ENCODE measurements at places on chromosomes 7 and 10.

DNA sequence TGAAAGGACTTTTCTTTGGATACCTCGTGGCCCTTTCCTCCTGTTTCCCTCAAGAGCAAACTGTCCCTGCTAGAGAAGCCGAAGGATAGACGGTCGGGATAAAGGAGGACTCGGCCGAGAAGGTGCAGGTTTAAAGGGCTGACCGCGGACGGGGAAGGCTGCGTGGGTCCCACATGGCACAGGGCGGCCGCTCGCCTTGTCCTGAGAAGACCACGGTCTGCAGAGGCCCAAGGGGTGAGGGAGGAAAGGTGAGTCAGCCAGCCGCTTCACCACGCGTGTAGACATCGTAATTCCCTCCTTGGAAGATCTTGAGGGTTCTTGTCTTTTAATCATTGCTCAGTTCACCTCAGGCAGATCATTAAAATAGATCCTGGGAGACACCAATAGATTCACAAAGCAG is 253.8 kb downstream of the DPP6 start:
- no peak for DNase-seq

- peak; percentile 46 for DNase-seq
Observed at GRCh38 chr7:127383123-127383835, 9.2 kb downstream of the ZNF800 start.

DNA sequence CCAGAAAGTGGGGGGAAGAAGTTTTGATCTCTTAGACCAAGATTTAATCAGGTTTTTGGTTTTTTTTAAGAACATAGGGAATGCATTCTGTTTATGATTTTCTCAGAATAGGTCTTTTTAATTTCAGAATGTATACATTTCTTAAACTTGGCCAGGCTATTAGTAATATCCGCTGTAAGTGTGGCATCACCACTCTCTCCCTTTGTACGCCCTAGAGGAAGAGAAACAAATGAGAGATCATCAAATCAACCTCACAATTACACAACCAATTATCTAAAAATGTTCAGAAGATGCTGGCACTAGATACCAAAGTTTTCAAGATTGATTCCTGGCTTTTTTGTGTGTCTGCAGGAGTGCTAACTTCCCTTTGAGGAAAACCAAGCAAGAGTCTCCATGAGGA is 70.0 kb downstream of the KLF6 start:
- DNase-seq, result no peak

GRCh38 chr10:68251151-68251550 is 19.2 kb upstream of the ATOH7 start:
- DNase-seq, result no peak

GRCh38 chr7:26360650-26361049 is 69.0 kb downstream of the SNX10 start:
- no peak for DNase-seq

GRCh38 chr7:135490783-135491182 is 19.1 kb downstream of the CNOT4 start:
- DNase-seq, result peak; percentile 19

DNA sequence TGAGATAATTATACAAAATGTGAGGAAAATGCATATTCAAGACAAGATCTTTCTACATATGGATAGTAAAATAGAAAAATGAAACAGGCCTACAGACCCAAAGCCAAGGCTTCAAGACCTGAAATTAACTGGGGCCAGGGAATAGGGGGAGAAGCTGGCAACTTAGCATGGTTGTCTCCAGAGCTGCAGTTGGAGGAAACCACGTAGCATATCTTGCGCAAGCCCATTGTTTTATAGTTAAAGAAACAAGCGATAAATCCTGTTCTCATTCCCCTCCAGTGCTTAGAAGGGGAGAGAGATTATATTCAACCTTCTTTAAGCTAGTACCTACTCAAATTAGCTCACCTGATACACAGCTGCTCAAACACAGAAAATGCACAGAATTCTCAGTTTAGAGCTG is 197.1 kb downstream of the SORCS1 start:
- DNase-seq, result no peak

DNA sequence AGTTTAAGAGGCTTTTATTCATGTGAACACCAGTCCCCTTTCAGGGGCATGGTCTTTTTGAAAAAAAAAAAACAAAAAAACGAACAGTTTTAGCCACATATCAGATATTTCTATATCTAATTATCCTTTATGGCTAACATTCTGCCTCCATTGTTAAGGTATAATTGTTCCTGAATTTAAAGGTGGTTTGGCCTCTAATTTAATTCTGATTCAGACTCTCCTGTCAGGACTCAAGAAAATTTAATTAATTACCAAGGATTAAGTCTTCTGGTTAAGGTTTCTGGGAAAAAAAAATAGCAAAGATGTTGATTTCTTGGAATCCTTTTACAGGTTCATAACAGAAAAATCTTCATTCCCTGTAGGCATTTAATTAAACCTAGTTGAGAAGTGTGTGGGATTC is 27.4 kb downstream of the COL1A2 start:
- no peak for DNase-seq

DNA sequence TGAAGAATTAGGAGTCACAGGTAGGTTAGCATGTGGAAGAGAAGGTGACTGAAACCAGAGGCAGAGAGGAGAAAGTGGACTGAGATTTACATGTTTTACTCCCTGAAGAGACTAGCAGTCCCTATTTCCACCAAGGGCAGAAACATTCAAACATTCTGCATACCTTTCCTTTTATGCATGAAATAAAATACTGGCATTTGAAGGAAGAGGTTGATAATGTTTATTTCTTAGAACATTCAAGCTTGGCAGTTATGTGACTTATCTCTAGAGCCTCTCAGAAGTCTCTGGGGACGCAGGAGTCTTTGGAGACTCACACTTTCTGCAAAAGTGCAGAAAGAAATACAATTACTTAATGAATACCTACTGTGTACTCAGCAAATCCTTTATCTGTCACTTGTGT is 507.1 kb upstream of the C7orf33 start:
- DNase-seq, result no peak

DNA sequence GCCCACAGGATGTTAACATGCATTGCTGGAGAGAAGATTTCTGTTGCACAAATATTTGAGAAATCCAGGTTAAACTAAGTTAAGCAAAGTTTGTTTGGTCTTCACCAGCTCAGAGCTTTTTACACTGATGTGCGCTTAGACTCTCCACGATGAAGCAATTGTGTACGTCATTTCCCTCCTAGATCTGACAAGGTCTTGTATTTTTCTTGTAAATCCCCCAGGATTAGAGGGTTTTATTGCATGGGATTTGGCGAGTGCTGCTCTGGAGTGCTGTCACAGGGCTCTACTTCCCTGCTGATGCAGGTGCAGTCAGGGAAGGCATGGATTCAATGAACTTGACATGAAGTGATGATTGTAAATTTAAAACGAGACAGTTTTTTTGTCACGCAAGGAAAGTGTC is 173.3 kb downstream of the PDE1C start:
- no peak for DNase-seq

GRCh38 chr7:158106272-158106671 is 481.4 kb downstream of the PTPRN2 start:
- DNase-seq, result no peak

GRCh38 chr7:68955656-68956055 is 642.6 kb upstream of the AUTS2 start:
- DNase-seq, result no peak

DNA sequence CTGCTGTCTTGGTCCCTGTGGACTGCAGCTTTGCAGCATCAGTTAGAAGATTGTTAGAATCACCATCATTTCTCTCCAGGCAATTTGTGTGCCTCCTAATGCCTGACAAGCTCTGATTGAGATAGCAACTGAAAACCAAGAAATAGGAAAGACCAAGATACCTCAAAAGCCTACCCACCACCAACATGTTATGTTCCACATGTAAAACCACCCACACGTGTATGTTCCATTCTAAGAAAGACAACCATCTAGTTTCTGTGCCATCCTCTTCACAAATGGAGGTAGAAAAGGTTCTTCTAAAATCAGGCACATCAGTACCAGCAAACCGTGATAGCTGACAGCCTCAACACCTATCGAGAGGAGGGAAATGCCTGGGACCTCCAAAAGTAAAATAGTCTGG is 46.9 kb downstream of the TASOR2 start:
- DNase-seq, result no peak

GRCh38 chr7:11486271-11486670 is 345.7 kb downstream of the THSD7A start:
- no peak for DNase-seq

- DNase-seq, result no peak
Observed at GRCh38 chr10:18303851-18304801, 163.9 kb downstream of the CACNB2 start.

DNA sequence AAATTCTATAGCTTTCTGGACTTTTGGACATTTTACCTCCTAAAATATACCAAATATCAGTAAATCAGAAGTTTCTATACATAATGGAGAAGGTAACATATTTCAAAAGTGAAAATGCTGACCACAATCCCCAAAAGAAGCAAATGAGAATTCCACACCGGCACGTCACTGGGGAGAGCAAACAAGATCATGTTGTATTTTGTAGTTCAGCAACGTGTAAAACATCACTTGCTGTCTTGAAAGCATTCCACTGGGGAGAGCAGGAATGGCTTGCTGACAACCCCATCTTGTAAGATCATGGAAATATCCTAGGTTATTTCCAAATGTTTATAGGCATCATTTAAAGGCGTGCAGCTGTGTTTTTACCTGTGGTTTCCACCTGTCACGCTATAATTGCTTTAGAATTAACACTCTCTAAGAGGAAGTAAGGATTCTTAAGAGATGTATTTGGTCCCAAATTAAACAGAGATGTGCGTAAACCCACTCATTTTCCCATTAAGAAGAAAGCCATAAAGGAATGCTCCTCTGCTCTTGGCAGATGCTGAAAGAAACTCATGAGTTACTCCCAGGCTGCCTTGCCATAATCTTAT is 397.1 kb upstream of the POT1 start:
- no peak for DNase-seq

DNA sequence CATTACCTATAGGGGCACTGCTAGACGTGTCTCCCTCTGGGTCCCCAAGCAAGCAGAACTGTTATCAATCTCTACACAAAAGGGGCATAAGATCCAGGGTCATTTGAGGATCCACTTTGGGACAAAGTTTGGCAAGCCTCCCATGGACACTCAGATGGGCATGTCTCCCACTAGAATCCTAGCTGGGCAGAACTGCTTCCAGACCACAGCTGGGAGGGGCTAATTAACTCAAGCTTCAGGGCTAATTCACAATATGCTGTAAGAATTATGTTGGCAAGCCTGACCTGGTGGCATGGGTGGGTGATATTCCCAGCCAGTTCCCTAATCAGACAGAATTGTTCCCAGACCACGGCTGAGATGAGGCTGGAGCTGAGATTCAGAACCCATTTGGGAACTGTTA is 738.4 kb upstream of the FZD8 start:
- no peak for DNase-seq

GRCh38 chr10:85032981-85033380 is 704.6 kb downstream of the CCSER2 start:
- no peak for DNase-seq

- DNase-seq, result no peak
Observed at GRCh38 chr10:73522263-73522662, 26.4 kb upstream of the PPP3CB start.

DNA sequence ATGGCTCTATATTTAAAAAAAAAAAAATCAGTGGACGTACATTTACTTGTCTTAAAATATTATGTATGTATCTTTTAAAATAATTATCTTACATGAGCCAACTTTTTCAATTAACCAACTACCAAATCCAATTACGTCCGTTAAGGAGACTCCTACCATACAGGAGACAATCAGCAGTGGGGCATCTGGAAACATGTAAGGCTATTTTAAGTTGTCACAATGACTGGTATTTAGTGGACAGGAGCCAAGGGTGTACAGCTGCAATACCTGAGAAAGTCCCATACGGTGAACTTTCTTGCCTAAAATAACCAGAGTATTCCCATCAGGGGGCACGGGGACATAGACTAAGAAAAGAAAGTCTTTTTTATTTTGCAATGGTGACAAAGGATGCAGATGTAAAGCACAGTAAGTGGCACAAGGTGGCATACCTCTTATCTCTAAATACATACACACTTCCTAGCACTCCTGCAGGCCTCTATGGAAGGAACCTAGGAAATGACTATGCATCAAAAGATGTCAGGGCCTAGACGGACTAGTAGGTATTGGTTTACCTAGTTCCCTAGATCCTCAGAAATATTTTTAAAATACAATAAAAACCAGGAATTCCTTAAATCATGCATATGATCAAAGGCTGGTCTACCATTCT is 16.0 kb upstream of the TLL2 start:
- no peak for DNase-seq

DNA sequence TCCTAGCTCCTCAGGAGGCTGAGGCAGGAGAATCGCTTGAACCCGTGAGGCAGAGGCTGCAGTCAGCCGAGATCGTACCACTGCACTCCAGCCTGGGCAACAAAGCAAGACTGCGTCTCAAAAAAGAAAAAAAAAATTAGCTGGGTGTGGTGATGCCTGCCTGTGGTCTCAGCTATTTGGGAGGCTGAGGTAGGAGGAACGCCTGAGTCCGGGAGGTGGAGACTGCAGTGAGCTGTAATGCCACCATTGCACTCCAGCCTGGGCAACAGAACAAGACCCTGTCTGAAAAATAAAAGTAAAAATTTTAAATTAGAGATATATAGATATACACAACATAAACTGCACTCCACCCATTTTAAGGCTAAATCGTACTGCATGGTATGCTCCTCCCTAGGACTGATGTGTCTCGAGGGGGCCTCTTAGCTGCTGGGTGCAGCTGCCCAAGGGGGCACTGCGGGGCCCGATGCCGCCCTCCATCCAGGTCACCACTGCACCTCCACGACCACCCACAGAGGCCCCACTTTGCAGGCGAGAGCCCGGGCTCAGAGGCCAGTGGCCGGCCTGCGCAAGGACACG is 40.9 kb upstream of the FOXK1 start:
- no peak for DNase-seq

- no peak for DNase-seq
Observed at GRCh38 chr7:69953136-69954067, 355.1 kb downstream of the AUTS2 start.

DNA sequence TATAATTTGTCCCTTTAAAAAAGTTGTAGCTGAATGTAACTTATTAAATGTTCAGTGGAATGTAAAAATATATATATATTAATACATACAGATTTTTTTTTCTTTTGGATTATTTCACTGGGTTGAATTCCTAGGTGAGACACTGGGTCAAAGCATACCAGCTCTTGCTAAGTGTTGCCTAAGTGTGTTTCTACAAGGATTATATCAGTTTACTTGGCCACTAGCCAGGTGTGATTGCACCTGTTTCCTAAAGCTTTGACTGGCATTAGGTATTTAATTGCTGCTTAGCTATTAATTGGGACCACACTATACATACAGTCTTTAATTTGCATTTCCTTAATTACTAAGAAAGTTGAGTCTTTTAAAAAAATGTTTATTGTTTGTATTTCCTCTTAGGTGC is 5.5 kb upstream of the ELOVL3 start:
- no peak for DNase-seq

DNA sequence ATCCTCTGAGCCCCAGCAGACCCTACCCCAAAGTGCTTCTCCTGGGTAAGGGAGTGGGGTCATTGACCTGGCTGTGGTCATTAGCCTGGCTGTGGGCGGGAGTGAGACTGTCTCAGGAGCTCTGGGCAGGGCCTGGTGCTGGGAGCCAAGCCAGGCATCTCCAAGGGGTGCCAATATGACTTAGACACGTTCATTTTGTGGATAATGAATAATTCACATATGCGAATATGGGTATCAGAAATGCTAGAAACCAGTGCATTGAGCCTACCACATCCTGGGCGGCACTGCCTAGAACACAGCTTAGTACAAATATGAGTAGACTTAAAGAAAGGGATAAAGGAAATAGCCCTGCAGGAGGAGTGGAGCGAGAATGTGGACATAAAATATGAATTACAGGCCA is 14.4 kb upstream of the SRRM3 start:
- DNase-seq, result no peak

Data from Caki2 (cell line).